Stimulated activated CD4-positive, alpha-beta T cell treated with anti-CD3 and anti-CD28 coated beads, Interleukin-1b, Interleukin-23, amount 100 ng/mL, for 24 hours (primary cell): ENCODE measurements at places on chromosomes 7 and 10.

DNA sequence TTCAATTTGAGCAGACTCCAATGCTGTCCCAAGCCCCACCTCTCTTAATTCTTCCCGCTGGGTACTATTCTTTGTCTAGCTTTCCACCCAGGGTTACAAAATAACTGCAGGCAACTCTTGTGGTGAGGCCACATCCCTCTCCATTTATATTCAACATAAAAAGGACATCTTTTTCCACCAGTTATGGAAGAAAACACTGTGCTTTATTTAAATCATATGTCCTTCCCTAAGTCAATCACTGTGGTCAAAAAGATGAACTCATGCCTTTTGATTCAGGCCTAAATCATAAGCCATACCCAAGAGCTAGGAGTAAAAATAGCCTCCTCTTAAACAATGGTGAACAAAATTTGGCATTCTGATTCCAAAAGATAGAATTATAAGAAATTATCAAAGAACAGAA is 386.0 kb downstream of the SEMA3D start:
- DNase-seq = no peak

- no peak for DNase-seq
Measured at GRCh38 chr10:94571081-94571480, 25.5 kb downstream of the HELLS start.

GRCh38 chr10:98538472-98538871 is 91.7 kb upstream of the HPS1 start:
- no peak for DNase-seq

DNA sequence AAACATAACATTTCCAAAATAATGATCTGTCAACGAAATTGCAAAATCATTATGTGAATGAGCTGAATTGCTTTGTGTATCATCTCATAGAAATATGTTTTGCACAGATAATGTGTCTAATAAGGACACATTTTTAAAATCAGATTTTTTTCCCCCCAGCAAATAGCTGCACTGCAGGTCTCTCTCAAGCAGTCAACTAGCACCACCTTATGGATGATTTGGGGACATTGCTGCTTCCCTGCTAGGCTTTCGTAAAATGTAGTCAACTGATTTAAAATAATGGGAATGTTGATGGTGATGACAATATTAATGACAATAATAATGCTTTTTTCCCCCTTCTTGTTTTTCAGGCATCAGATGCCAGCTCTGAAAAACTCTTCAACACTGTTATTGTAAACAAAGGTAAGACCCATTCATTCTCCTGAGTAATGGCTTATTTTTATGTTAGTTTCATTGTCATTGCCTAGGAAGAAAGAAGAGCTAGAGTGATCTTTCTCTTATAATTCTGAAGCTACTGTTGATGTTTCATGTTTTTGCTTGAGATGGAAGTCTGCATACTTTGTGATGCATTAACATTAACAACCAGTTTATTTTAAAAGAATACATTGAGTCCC is 433.6 kb upstream of the GALNT17 start:
- no peak for DNase-seq

GRCh38 chr7:98774884-98775283 is 94.9 kb downstream of the TMEM130 start:
- DNase-seq = no peak

GRCh38 chr7:75650062-75650461 is 88.7 kb downstream of the HIP1 start:
- no peak for DNase-seq

DNA sequence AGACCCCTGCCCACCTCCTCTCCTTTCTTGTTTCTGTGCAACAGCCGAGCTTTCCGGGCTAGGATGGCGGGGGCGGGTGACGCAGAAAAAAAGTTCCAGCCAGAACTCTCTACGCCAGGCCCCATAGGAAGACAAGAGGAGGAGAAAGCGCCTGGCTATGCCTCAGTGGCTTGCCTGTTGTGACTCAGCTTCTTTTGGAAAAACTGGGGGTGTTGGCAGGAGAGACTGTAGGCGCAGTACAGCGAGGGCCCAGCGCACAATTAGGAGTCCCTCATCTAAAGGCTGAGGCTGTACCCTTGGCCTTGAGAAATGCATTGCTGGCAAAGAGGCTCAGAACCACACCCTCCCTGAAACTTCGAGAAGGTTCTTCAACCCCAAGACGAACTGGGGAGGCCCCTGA is 28.0 kb upstream of the KPNA7 start:
- DNase-seq = no peak

- DNase-seq = no peak
Measured at GRCh38 chr7:130369831-130370550, 10.3 kb upstream of the CPA1 start.

DNA sequence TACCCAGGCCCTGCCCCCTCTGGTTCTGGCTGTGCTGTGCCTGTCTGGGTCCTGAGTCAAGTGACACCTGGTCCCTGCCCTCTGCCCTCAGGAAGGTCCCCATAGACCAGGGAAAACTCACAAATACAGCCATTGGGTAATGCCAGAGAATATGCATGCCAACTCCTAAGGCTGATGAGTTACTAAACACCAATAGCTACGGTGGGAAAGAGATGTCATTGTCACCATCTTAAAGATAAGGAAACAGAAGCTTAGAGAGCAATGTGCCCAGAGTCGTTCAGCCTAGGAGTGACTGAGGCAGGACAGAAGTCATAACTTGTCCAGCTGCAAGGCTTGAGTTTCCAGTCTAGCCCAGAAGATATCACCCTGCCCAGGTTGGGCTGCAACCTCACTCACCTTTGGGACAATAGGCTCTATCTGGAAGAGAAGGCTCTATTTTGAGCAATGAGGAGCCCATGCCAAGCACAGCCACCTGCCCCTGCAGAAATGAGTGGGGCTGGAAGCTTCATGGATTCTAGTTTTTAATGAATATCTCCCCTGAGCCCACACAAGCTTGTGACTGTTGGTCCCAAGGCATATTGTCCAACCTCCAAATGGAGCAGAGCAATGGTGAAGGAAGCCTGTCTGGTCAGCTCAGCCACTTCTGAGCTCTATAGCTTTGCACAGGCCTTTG is 42.6 kb downstream of the ZNF273 start:
- no peak for DNase-seq

DNA sequence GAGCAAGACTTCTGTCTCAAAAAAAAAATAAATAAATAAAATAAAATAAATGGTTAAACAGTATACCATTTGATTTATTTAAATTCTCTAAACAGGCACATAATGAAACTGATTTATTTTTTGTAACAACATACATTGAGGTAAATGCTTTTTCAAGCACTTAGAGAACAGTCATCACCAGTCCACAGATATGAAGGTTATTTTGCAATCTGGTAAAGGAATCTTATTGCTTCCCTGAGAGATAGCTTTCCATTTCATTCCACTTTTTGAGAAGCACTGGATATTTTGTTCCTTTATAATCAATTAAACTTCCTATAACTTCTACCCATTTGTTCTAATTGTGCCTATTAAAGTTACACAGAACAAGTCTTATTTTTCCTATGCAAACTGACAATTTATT is 5.2 kb downstream of the CEP55 start:
- DNase-seq = no peak

DNA sequence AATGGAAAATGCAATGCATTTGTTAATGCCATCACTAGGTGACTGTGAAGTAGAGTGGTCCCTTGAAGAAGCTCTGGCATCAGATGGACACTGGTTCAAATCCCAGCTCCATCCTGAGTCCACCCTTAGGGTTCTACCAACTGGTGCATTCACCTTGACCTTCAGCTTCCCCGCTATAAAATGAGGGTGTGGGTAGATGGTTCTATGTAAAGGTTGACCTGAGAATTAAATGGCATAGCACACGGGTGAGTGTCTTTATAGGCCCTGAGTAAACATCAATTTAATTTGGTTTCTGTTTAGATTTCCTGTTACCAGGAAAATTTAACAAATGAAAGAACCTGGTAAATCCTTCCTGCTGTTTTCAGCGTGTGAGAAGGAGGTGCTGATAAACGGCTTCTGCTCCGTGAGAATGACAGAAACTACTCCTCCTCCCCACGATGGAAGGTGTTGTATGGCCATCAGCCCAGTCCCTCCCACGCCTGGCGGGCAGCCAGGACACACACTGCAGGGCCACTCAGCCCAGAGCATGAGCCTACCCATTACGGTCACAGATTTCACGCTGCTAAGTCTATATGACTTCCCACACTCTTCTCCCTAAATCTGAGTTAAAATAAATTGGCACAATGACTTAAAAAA is 210.1 kb downstream of the TNS3 start:
- no peak for DNase-seq

- DNase-seq = no peak
Measured at GRCh38 chr10:119702583-119702982, 23.3 kb upstream of the INPP5F start.

GRCh38 chr10:76840802-76841201 is 796.8 kb downstream of the KCNMA1 start:
- DNase-seq = no peak

DNA sequence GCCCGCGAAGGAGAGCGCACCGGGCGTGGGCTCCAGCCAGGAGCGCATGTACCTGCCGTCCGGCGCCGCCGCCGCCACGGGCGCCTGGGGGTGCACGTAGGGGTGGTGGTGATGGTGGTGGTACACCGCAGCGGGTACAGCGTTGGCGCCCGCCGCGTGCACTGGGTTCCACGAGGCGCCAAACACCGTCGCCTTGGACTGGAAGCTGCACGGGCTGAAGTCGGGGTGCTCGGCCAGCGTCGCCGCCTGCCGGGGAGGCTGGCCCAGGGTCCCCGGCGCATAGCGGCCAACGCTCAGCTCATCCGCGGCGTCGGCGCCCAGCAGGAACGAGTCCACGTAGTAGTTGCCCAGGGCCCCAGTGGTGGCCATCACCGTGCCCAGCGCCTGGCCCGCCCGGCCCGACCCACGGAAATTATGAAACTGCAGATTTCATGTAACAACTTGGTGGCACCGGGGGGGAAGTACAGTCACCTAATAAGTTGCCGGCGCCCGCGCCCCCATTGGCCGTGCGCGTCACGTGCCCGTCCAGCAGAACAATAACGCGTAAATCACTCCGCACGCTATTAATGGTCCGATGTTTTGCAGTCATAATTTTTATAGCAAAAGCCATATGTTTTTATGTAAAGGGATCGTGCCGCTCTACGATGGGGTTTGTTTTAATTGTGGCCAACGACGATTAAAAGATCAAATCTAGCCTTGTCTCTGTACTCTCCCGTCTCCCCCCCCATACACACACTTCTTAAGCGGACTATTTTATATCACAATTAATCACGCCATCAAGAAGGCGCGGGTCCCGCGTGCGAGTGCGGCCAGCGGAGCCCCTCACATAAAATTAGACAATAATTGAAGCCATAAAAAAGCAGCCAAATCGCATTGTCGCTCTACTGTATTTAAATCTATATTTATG is at the start of gene HOXA9:
Gene HOXA9, minus strand, starts transcription at position 449 of the 907 bp plus-strand sequence. Its CDS starts 80 bp downstream, at position 369.
- DNase-seq = no peak

GRCh38 chr7:40763319-40764287 is 628.8 kb downstream of the SUGCT start:
- DNase-seq = no peak

DNA sequence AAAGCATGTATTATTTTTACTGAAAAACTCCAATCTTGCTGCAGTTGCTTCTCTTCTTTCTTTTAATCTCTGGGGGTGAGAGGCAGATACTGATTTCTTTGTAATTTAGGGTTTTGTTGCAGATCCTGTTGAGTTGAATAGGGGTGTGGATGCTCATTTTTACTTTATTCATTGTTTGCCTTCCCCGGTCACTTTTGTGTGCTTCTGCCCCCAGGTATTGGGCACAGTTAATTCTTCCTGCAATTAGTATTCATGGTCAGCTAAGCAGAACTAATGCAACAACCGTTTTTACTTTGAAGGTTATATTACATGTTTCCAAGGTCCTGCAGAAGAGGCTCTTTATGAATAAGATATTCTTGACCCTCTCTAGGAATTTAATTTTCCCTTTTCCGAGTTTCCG is 96.4 kb downstream of the BUB3 start:
- DNase-seq = no peak

- no peak for DNase-seq
Measured at GRCh38 chr7:68441645-68442044, 1156.6 kb upstream of the AUTS2 start.

DNA sequence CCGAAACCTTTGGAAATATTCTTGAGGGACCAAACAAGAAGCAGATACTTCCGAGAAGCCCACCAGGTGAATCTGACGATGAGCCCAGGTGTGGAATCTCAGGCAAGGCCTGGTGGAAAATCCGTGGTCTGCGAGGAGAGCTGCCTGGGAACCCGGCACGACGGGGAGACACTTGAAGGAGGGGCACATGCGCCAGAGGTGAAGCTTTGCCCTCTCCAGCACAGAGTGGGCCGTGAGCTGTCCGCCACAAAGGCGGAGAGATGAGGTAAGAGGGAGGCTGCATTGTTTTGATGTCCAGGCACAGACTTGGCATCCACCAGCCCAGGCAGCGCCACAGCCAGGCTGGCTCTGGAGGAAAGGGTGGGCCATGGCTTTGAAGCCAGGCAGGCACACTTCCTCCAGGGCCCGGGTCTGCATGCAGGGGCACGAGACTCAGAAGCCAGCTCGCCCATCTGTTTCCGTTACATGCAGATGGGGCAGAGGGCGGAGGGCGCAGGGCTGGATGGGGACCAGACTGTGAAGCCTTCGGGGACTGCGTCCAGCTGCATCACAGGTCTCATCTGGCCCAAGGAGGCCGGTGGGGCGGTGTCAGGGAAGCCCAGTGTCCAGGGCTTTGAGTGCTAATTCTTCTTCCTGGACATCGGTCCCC is 45.4 kb downstream of the CALML3 start:
- DNase-seq = no peak

DNA sequence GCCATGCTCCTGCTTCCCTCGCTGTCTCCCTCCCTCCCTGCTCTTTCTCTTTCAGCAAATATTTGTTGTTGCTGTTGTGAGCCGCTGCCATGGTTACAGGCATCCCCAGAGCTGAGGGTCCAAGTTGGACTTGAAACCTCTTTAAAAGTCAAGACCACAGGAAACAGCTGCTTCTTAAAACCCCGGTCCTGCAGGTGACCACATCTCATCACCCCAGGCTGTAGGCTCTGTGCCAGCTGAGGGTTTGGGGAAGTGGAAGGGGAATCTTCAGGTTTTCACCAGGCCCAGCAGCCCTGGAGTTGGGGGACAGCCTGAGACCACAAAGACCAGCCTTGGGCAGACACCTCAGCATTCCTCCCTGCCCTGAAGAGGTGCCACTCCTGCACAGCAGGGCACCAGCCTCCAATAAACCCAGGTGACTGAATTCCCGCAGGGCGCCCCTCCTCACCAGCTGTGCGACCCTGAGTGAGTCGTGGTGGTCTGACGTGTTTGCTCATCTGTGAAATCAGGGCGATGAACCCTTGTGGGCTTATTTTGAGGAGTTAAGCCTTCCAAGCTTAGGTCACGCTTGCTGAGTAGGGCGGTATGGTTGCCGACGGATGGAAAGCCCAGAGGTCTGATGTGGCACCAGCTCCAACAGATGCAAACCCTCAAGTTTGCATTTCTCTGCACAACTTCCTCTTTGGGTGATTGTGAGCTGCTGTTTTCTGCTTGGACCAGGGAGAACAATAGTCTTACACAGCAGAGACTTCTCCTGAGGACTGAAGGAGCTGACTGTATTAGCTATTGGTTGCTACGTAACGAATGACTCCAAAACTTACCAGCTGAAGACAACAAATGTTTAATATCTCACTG is 24.8 kb downstream of the NPTX2 start:
- no peak for DNase-seq

GRCh38 chr7:69162326-69162725 is 435.9 kb upstream of the AUTS2 start:
- DNase-seq = no peak
